SK-MEL-5 (cell line): ENCODE measurements at places on chromosomes 1 and 21.

- no peak for DNase-seq
Observed at GRCh38 chr1:185421485-185422107, 104.6 kb upstream of the IVNS1ABP start.

- peak; percentile 74 for DNase-seq
Observed at GRCh38 chr1:202189001-202189790, 4.4 kb upstream of the LGR6 start.

- no peak for DNase-seq
Observed at GRCh38 chr1:181809991-181810545, 251.4 kb downstream of the ZNF648 start.

DNA sequence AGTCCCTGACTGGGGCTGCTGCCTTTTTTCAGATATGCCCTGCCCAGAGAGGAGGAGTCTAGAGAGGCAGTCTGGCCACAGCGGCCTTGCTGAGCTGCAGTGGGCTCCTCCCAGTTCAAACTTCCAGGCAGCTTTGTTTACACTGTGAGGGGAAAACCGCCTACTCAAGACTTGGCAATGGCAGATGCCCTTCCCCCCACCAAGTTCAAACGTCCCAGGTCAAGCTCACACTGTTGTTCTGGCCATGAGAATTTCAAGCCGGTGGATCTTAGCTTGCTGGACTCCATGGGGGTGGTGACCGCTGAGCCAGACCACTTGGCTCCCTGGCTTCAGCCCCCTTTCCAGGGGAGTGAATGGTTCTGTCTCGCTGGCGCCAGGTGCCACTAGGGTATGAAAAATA is 18.3 kb upstream of the C1orf53 start:
- DNase-seq = no peak

DNA sequence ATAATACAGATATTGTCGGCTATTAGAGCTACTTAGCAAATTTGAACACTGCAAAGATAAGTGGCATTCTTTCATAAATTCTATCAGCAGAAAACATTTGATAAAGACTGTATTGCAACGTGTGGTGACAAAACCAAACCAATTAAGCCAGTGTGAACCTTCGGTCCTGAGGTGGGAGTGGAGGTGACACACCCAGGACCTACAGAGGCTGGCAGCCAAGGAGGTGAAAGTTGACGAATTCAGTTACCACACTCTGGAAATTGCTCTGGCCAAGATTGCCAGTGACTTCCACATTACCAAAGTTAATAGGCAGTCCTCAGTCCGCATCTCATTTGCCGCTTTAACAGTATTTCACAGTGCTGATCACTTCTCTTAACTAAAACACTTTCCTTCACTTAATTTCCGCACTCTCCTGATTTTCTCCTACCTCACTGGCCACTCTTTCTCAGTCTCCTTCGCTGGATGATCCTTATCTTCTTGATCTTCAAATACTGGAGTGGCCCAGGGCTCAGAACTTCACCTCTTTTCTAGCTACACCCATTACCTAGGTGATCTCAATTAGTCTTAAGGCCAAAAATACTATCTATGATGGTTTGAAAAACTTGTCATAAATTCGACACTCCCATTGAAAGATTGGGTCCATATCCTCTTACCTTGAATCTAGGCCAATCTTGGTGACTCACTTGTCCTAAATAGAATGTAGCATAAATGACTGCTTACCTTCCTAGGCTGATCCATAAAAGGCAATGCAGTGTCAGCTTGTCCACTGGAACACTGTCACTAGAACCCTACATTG is 5.1 kb upstream of the CDC42BPA start:
- no peak for DNase-seq

DNA sequence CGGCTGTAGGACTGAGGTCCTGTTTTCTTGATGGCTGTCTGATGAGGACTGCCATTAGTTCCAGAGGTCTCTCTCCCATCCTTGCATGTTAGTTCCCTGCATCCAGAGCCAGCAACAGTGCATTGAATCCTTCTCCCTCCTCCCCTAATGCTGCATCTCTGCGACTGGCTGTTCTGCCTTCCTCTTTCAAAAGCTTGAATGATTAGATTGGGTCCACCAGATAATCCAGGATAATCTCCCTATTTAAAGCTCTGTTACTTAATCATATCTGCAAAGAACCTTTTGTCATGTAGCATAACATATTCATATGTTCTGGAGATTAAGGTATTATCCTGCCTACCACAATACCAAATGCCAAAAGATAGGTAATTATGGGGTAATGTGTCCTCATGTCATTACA is 377.5 kb downstream of the GPATCH2 start:
- DNase-seq = no peak

DNA sequence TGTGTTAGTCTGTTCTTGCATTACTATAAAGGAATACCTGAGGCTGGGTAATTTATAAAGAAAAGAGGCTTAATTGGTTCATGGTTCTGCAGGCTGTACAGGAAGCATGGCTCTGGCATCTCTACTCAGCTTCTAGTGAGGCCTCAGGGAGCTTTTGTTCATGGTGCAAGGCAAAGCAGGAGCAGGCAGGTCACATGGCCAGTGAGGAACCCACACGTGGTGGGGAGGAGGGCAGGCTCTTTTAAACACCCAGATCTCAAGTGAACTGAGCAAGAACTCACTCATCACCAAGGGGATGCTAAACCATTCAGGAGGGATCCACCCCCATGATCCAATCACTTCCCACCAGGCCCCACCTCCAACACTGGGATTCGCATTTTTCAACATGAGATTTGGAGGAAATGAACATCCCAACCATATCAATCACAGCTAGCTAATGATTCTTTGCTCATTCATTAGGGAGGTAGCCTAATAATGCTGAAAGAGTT is 51.4 kb upstream of the RAP1A start:
- DNase-seq = no peak
